Activated naive CD8-positive, alpha-beta T cell treated with anti-CD3 and anti-CD28 coated beads, Interleukin-2, amount 10 ng/mL, durations not matched to agents 7 days and 5 days (primary cell): ENCODE measurements at places on chromosomes 7 and 10.

DNA sequence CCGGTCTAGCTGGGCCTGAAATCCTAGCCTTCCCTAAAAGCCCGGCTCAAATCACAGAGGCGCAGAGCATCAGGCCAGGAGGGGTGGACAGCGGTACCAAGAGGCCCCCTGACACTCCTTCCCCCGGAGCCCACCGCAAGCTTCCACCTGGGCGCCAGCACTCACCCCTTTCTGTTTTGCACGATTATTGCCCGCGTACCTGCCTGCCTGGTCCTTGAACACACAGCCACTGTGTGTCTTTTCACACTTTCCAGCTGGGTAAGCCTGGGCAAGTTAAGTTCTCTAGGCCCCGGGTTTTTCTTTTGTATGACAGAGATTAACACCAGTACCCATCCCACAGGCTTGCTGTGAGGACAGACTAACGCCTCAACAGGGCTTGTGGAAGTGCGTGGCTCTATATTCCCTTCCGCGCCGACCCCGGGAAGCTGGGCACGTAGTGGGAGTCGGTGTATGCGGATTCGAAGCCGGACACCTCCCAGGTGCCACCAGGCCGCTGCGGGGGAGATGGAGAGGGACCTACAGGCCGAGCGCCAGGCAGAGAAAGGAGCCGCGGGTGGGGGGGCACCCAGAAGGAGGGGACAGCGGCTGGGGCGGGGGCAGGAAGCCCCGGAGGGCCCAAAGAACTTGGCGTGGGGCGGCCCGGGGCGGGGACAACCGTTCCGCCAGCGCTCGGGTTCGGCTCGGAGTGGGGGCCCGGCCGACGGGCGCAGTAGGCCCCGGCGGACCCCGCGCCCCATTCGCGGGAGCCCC, 792 bp downstream of the ZNF746 start:
- DNase-seq = peak; percentile 67

DNA sequence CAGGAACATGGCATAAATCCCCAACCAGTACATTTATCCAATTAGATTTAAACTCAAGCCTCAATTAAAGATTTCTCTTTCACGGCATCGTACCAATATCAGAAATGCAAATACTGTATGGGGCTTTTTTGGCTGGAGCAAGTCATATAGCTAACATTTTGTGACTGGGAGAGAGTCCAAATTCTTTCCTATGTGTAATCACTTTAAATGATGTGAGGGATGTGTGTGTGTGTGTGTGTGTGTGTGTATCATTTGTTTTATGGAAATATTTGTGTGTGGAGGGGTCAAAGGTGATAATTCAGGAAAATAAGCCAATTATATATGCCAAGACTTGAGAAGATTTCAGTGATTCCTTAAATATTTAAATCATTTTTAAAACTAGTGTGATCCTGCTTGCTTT, 196.6 kb downstream of the TRIL start:
- DNase-seq = no peak

GRCh38 chr10:107653832-107654287, 489.4 kb upstream of the SORCS1 start:
- no peak for DNase-seq

DNA sequence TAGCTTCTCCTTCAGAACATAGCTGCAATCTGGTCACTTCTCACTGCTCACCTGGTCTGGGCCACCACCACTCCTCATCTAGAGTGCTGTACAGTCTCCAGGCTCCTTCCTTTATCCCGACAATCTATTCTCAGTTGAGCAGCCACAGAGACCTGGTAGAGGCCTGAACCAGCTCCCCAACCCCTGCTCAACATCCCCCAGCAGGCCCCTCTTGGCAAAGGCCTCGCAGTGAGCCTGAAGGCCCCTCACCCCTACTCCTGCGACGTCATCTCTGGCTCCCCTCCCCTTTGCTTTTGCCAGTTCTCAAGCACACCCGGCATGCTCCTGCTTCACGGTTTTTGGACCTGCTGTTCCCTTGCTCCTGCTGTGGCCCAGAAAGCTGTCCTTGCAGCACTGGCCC, 113.9 kb downstream of the ARHGAP22 start:
- no peak for DNase-seq

DNA sequence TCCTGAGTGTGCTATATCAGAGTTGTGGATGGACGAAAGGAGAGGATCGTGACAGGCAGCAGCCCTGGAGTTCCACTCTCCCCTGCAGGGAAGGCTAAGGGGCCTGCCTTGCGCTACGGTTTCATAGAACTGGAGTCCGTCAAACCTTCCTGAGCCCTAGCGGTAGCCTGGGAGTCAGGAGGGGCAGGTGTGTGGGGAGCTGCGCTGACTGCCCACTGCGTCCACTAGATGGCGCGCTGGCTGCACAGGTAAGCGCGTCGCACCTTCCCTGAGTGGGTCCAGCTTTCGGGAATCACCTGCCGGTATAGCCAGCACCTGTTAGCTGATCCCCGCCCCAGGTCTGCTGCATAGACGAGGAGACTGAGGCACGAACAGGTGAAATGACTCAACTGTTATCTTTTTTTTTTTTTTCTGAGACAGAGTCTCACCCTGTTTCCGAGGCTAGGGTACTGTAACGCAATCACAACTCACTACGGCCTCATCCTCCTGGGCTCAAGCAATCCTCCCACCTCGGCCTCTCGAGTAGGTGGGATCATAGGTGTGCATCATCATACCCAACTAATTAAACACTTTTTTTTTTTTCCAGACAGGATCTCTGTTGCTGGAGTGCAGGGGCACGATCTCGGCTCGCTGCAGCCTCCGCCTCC, 20.2 kb upstream of the BAIAP2L1 start:
- peak; percentile 73 for DNase-seq

DNA sequence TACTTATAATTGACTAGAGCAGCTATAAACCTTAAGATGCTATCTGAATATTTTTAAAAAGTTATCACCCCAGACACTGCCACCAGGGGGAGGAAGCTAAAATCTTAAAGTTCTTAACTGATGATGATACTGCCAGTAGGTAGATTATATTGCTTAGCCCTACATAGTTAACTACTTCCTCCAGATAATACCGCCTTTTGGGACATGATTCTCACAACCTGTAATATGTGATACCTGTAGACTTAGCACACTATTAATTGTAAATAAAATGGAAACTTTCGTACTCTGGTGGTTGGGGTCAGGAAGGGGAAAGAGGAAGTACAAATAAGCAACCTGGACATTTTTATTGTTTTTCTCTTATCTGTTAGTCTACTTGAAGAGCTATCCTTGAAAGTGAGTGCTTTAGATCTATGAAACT, 268.9 kb downstream of the ADK start:
- no peak for DNase-seq

- DNase-seq = no peak
These were observed 53.8 kb downstream of the RBM17 start for GRCh38 chr10:6142644-6143043.

DNA sequence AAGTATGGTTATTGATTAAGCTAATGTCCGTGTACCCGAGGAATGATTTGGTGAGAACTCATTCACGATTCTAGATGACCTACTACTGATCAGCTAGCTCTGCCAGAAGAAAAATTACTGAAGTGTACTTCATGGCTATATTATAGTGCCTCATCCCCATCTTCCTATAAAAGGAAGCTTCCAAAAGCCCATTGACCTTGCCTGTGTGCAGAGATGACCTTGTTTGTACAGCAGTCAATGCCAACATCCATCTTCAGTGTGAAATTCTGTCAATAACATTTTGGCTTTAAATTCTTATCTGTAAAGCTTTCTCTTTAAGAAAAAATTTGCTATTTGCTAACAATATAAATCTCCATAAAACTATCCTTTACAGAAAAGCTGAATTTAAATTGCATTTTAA, 315.7 kb downstream of the THSD7A start:
- no peak for DNase-seq

DNA sequence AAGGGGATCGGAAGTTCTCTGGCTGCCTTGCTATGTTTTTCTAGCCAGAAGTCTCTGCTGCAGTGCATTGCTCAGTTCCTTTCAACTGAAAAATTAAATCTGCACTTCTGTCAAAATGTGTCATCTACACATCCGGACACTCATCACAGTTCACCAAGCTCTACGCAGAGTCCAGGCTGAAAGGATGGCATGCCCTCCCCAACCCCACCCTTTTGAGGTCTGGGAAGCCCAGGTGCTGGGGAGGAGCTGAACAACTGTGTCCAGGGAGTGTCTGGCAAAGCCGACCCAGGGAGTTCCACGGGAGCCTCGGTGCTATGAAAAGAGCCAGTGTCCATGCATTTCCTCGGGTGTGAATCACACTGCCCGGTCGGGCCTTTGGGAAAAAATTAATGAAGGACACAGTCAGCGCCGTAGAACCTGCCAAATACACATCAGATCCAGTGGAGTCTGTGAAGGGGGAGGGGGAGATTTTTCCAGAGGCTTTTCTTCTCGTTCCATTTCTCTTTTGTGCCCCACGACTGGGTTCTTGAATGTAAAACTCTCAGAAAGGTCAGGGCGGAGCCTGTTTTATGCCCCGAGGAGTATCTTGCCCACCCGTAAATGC, 757 bp upstream of the PALS2 start:
- peak; percentile 49 for DNase-seq

GRCh38 chr7:80941208-80941758, 22.4 kb upstream of the SEMA3C start:
- DNase-seq = no peak

- no peak for DNase-seq
These were observed 16.7 kb downstream of the FAM107B start for GRCh38 chr10:14757986-14758385.

DNA sequence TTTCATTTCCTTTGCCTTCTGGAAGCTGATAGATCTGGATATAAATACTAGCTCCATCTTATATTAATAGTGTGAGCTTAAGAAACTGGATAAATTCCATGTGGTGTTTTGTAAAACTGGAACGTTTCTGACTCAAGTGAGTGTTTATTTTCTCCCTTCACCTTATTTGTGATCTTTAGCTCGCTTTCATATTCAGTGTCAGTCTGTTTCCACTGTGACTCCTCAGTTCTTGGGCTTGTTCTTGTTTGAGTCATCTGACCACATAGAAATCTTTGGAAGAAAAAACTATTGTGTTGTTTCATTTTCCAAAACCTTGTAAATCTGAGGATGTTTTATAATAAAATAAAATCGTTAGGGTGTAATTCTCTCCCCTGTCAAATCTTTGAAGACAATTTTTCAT, 186.4 kb downstream of the POLR1F start:
- no peak for DNase-seq
